ENCODE measurements at places on chromosomes 2 and 18.

DNA sequence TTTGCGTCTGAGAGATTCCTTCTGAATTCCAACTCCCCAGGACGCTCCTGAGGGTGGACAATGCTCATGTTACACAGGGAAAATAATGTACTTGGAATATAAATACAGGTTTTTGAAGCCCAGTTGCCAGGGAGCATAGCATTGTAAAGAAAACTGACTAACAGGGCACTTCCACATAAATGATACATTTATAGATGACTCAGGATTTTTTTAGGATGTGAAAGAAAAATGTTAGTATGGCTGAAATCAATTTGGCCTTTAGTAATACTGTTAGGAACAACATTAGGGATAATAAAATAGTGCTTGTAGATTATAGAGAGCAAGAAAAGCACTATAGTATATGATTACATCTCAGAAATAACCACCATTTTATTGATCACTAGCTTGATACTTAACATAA is 23.6 kb downstream of the ZNF397 start:
- DNase-seq = no peak

DNA sequence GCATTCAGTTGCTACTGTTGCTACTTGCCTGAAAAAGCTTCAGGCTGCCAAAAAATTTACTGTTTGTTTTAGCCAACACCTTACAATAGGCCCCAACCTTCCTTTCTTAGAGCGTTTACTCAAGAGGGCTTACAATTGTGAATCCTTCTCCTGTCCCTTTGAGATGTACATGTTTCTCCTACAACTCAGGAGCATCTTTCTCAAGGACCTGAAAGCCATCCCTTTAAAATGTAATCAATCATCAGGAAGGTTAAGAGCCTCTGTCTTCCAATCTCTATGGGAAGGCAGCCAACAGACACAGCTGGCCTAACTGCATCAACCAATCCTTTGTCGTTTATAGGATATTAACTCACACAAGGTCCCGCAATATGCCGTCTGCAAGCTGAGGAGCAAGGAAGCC is 3.4 kb upstream of the IER3IP1 start:
- DNase-seq = no peak

GRCh38 chr2:218995561-218995960 is 2.3 kb upstream of the CRYBA2 start:
- DNase-seq = no peak

DNA sequence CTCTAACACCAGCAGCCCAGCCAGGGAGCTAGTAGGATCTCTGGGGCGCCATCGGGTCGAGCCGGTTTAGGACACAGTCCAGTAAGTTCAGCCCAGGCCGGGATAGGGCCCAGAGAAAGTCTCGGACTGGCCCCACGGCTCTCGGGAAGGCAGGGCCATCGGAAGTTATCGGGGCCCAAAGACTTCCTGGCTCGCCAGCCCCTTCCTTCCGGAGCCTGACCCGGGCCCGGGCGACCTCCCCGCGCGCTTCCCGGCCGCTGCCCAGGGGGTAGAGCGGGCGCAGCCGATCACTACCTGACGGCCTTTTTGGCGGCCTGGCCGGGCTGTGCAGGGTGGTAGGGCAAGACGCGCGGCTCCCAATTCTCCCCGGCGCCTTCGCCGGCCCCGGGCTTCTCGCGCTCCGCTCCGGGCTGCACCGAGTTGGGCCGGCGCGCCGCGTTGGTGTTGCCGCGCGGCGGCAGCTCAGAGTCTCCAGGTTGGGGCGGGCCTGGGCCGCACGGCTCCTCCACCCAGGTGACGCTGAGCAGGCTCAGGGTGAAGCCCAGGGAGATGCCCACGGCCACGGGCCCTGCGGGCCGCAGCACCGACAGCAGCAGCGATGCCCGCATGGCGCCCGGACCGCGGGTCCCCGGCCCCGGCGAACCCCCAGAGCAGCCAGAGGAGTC is 546 bp downstream of the CHPF start:
- DNase-seq = no peak

GRCh38 chr18:76709659-76710645 is 112.4 kb upstream of the ZNF236 start:
- no peak for DNase-seq
